ENCODE measurements at places on chromosomes 16 and 17. TPM values are rescaled to one million over a fixed set of nuclear protein-coding genes. Genes with fewer than 3 reads are reported as not detected.

The TNFSF13 gene
- 28.6 TPM for total RNA-seq

The CSH2 gene
- total RNA-seq, result not detected

The CA4 gene
- total RNA-seq, result 1.6 TPM

The TP53TG3C gene
- total RNA-seq, result not detected

The IQCK gene
- 5.0 TPM for total RNA-seq

The ELMO3 gene
- 3.4 TPM for total RNA-seq

GRCh38 chr16:30151091-30151490 is 28.1 kb upstream of the MAPK3 start:
- no peak for DNase-seq

GRCh38 chr16:58211846-58212245 is 13.9 kb upstream of the CSNK2A2 start:
- no peak for DNase-seq

DNA sequence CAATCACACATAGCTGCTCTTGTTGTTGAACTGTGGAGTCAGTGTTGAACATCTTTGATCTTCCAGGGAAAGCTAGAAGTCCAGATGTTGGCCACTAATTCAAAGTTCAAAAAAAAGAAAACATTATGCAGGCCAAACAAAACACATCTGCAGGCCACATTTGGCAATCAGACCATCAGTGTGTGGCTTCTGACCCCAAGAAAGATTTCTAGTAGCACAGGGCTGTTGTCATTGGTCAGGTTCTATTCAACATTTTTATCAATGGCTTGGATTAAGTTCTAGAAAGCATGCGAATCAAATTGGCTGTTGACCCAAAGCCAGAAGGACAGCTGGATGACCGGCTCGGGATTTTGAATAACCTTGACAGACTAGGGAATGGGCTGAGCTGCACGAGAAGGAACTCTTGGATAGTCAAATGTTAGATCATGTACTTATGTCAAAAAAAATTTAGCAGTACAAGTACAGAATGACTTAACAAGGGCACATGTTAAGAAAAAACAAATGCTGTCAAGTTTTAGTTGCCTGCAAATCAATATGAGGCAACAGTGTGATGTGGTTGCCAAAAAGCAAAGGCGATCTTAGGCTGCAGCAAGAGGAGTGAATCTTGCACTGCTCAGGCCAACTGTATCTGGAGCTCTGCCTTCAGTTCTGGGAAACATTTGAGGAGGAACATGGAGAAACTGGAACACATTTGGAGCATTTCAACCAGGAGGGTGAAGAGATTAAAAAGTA is 187.6 kb downstream of the RGS9 start:
- DNase-seq, result no peak

GRCh38 chr17:67244431-67245072 is 444 bp downstream of the HELZ start:
- DNase-seq, result peak; percentile 53

DNA sequence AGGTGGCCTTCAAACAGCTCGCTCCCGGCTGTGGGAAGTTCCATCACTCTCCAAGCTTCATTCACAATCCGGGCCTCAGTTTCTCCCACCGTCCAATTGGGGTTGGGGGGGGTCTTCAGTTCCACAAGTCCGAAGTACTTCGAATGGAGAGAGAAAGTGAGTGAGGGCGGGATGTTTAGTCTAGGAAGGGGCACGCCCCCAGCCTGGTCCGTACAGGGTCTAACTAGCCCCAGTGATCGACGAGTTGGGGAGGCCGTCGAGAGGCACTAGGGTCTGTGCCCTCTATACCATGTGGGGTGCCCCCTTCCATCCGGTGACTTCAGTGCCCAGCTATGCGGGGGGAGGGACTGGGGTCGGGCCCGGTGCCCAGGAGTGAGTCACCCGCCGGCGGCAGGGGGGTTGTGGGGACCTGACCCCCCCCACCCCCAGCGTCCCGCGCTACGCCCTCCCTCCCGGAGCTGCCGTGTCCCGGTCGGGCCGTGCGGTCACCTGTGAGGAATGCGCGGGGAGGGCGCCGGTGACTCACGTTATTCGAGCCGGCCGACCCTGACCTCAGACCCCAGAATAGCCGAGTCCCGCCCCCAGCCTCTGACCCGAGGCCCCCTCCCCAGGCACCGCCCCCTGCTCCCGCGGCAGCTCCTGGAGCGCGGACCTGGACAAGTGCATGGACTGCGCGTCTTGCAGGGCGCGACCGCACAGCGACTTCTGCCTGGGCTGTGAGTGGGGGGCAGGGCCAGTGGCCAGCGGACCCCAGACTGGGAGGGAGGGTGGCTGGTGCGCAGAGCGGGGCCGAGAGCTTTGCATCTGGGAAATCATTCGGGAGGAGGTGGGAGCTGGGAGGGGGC is 658 bp downstream of the TNFRSF12A start:
- peak; percentile 91 for DNase-seq

- no peak for DNase-seq
Observed at GRCh38 chr17:44267165-44267455, 825 bp downstream of the SLC4A1 start.

DNA sequence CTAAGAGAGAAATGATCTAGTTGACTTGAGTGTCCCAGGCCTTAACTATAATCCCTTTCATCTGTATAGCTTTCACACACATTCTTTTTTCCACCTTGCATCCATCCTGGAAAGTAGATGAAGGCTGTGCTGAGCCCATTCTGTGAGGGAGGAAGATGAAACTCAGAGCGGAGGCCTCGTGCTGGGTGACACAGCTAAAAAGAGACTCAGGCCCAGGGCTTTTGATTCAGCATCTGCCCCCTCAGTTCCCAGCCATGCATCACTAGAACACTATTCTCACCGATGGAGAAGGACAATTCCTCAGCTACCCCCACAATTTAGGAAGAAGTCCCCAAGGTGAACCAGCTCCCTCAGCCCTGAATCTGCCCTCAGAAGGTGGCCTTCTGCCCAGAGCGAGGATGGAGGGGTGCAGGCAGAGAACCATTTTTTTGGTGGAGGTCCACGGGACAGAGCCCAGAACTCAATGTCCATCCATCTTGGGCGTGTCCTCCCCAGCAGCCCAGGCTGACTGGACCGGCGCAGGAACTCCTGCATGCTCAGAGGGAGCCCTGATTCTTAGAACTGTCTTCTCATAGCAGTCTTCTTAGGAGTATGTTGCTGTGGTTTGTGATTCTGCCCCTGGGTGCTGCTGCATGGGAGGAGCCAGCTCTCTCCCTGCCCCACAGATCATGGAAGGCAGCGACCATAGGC is 5.8 kb upstream of the MYCBPAP start:
- DNase-seq, result peak; percentile 57

- no peak for DNase-seq
Observed at GRCh38 chr17:3665834-3666233, 2.5 kb downstream of the TAX1BP3 start.

- no peak for DNase-seq
Observed at GRCh38 chr16:7843261-7843660, 510.6 kb downstream of the RBFOX1 start.

DNA sequence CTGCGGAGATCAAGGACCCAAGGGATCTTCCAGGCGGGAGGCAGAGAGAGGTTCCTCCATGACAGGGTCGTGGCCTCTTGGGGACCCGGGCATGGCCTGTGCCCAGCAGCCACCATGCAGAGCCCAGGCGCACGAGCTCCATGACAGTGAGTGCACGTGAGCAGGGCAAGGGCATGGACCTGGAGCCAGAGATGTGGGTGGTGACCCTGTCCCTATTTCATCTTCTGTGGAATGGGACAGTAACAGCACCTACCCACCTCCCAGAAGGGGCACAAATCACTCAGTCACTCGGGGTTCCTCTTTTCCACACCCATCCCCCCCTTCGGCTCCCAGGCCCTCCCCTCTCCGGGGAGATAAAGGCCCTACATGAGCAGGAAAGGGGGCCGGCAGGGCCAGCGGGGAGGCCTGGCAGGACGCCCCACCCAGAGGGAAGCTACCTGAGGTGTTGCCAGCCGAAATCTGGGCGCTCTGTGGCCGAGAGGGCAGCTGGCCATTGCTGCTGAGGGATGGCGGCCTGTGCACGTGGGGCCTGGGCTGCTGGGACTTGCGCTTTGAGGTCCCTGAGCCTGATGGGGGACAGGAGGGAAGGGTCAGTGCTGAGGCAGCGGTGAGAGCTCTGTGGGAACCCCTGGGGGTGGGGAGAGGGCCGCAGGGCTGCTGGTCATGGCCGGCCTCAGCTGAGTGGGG is 10.4 kb downstream of the UBALD2 start:
- DNase-seq, result no peak

DNA sequence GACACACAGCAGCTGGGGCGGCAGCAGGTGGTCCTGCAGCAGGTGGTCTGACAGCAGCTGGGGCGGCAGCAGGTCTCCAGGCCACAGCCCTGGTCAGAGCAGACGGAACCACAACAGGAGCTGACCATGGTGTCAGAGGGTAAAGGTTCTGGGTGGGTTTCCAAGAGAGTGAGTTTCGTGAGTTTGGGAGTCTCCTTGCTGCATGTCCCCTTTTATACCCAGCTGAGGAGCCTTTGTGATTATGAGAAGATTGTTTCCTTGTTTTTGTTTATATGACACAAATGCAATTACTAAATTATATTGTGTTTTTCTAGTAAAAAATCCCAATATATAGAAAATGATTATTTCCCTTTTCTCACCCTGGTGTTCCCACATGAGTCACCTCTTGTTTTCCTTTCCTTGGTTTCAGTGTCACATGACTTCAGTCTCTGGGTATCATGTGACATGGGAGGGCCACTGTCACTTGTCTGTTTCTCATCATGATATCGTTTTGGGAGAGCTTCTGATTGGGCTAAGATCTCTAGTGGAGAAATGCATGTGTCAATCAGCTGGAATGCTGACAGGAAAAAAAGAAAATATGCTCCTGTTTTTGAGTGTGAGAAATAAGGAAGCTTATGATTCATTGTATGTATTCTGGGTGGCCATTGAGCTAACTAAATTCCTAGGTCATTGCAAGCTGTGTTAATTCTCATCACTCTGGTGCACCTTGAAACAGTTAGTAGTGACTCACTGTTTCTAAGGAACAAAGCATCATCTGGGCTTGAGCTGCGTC is at the start of gene KRTAP4-6:
TSS of gene KRTAP4-6 (minus strand) at position 185 of the 772 bp plus-strand sequence. CDS start at position 128, 57 bp downstream.
- DNase-seq, result no peak

- no peak for DNase-seq
Observed at GRCh38 chr17:6066183-6066948, 3.8 kb upstream of the WSCD1 start.

- peak; percentile 35 for DNase-seq
Observed at GRCh38 chr17:58336456-58337209, 8.0 kb upstream of the TSPOAP1 start.

DNA sequence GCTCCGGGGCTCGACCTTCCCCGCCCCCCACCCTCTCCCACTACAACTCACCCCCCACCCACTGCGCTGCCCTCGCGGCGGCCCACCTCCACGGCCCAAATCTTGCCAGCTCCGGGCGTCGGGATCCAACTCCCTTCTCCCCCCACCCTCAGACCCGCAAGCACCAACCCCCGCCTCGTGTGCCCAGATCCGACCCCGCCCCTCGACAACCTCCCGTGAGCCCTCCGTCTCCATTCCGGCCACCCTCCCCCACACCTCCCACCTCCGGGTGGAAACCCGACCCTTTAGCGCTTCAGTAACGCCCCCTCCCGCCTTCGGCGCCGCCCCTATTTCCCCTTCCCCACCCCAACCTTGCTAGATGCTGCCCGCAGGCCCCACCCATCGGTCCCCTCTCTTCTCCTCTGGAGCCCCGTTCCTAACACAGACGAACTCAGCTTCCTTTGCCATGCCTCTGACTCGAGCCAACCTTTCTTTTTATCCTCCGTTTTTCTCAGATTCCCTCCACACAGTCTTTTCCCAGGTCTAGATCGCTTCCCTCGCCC is 717 bp downstream of the UBE2Z start:
- peak; percentile 87 for DNase-seq

DNA sequence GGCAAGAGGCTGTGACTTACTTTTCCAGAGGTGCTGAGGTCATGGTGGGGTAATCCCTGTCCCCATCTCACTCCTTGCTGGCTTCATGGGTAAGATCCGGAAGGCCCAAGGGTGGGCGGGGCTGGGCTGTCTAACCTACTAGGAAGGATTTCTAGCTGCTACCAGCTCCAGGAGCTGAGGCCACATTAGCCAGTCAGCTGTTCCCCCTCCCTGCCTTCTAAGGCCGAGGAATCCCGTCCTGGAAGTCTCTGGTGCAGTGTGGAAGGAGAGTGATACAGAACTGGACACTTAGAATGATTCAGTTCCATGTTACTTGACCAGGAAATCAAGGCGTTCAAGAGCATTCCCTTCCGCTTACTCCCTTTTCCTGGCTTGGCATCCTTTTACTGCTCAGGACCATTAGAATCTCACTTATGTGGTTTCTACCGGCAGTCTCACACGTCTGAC is 8.9 kb downstream of the GNGT2 start:
- no peak for DNase-seq

DNA sequence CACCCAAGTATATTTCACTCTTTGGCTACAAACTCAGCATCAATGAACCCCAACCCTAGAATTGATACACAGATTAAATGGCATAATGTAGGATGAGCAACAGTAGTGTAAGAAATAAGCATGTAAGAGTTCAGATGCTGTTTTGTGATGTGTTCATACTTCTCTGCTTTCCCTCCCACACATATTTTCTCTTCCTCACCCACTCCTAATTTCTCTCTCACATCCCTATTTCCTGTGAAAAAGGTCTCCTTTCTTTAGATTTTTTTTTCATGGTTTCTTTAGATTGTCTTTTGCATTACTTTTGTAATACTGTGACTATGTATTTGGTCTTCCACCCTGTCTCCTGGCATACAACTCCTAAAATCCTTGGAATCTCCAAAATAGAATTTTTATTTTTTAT is 21.7 kb downstream of the CREBBP start:
- no peak for DNase-seq

Data from aorta (tissue), 5 donors.